Dermis blood vessel endothelial cell (primary cell): ENCODE measurements at places on chromosomes 5 and 9. TPM values are rescaled to one million over a fixed set of nuclear protein-coding genes. Genes with fewer than 3 reads are reported as not detected.

GRCh38 chr5:88419931-88420330, 151.3 kb upstream of the TMEM161B start:
- DNase-seq: no peak

DNA sequence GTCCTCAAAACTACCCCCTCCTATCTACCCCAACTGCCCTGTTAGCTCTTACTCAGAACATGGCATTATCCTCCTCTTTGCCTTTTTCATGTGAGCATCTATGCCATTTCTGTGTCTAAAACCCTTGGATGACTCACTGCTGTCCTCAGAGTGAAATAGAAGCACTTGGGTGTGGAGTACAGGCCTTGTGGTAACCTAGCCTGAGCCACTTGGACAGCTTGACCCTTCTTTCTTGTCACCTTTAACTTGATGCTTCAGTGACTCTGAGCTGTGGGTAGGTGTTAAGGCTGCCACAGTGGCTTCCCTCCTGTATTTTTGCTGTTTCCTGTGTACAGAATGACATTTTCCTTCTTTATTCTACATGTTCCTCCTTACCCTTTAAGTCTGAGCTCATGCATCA, 391.4 kb downstream of the SH3GL2 start:
- DNase-seq: no peak

- no peak for DNase-seq
These were observed 191.0 kb downstream of the RAB3C start for GRCh38 chr5:58773744-58774441.

CSF1R gene
- not detected in 2 replicates for total RNA-seq

DNA sequence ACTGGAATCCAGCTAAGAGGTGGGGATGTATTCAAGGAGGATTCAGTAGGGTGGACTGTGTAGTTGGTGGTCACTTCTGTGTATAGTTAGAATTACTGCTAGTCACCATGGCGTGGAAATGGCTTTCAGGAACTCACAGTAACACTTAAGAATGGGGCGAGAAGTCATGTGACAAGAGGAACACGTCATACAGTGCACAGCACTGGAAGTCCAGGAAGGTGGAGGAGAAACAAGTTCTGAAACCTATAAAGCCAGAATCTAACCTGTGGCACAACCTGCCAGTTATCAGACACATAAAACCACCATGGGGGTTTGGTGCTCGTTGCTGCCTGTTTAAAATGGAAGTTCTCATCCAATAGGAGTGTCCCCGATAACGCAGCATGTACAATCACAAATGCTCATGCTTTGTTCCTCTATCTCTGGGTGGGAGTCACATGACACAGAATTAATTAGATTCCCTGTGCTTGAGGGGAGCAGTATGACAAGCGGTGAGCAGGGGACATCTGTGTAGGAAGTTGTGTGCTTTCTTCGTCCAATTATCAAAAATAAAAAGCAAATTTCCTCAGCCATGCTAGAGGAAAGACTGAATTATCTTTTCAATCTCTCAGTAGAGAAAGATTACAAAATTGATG, 193.0 kb downstream of the SPOCK1 start:
- DNase-seq: no peak

GRCh38 chr5:136296846-136297245, 68.5 kb downstream of the TRPC7 start:
- no peak for DNase-seq
